ENCODE measurements at places on chromosomes 11 and 22.

GRCh38 chr11:125262194-125262829 is 97.8 kb downstream of the PKNOX2 start:
- DNase-seq, result no peak

- no peak for DNase-seq
Observed at GRCh38 chr11:1207401-1208143, 15.3 kb upstream of the MUC5B start.

DNA sequence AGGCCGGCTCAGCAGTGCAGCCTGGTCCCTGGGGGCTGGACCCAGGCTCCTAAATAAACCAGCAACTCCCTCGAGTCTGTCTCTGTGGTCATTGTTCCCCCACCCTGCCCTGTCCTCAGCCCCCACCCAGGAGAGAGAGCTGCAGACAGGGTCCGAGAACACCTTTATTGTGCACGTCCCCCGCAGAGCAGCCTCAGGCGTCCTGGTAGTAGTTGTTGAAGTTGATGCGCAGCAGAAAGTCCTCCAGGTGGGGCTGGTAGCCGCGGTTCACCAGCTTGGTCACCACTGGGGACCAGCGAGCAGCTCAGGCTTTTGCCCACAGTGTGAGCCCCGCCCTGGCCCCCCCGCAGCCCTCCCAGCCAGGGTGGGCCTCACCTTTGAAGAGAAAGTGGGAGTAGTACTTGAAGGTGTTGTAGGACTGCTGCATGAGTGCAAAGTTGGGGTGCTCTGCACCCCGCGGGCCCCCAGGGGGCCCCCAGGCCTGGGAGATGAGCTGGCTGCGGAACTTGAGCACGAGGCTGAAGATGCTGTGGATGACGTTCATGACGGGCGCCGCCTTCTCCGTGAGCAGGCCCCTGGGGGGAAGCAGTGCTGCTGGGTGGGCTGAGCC is 16.8 kb downstream of the SELENOO start:
- DNase-seq, result no peak

GRCh38 chr11:2885017-2885677 is 428 bp downstream of the CDKN1C start:
- no peak for DNase-seq

- no peak for DNase-seq
Observed at GRCh38 chr11:86106916-86107315, 38.0 kb upstream of the PICALM start.

All from activated T-cell treated with anti-CD3 and anti-CD28 coated beads for 4 hours (primary cell).